ENCODE measurements at places on chromosomes 6 and 20.

- DNase-seq: no peak
These were observed 20.7 kb upstream of the DCDC2 start for GRCh38 chr6:24378473-24379097.

- peak; percentile 73 for DNase-seq
These were observed 13.1 kb downstream of the GABRR1 start for GRCh38 chr6:89204096-89204495.

- DNase-seq: no peak
These were observed 22.7 kb upstream of the CCND3 start for GRCh38 chr6:41964201-41964887.

DNA sequence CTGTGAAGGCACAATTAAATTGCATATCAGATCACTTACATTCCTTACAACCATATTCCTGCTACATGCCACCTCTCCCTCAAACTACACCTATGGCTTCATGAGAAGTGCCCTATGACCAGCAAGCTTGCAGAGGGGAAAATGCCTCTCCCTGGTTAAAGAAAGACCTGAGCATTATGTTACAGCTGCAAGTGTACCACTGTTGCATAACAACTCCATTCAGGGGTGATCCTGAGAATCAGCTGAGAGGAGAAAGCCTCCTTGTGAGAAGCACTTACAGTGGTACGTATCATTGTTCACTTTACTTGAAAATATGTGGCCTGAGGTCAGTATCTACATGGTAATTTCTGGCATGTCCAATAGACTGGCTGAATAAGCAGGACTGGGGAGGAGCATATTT is 20.0 kb downstream of the PDSS2 start:
- DNase-seq: no peak

- no peak for DNase-seq
These were observed 36.0 kb upstream of the CCN6 start for GRCh38 chr6:112017760-112018537.

DNA sequence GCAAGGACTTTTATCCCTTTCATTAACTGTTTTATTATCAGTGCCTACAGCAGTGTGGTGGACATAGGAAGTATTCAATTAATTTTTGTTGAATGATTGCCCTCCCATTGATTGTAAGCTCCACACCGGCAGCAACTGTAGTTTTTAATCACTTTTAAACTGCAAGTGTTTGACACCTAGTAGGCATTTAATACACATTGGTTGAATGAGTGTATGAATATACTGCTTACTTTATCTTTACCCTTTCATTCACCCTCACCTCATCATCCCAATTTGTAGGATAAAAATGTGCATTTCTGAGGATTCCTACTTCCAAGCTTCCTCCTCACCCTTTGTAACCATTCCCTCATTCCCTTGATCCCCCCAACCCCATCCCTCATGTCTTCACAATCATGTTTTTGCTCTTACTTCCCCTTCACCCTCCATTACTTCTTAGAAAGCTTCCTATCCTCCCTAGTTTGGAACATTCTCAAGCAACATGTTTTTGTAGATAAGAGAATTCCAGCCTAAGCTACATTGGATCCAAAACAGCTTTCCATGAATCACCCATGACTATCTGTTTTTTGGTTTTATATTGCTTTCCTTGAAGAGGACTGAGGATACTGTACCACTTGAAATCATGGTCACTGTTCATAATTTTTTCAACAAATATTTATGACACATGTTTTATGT is 955 bp upstream of the SLC26A8 start:
- DNase-seq: no peak

DNA sequence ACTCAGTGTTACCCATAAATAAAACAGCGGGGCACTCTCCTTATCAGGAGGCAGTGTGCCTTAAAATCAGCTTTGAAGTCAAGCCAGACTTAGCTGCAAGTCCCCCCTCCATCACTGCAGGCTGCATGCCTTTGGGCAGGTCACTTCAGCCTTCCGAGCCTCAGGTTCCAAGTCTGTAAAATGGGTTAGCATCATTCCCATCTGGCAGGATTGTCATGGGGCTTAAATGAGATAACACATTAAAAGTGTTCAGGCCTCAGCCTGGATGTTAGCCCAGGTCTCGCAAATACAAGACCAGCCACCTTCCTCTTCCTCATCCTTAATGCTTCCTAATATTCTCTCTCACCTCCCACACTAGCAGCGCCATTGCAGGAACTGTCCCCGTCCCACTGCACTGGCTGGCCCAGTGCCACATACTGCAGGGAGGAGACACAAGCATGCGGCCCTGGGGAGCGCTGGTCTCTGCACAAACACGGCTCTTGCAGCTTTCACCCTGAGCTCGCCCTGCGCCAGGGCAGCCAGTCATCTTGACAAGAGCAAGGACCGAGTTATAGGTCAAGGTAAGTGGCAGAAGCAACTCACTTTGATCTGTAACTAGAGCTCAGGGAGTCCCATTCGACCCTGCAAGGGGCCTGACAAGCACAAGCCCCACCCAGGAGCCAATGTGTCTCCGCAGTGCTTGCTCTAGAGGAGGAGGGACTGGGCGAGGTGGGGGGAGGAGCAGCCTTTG is 564.6 kb upstream of the AGPAT4 start:
- DNase-seq: no peak

DNA sequence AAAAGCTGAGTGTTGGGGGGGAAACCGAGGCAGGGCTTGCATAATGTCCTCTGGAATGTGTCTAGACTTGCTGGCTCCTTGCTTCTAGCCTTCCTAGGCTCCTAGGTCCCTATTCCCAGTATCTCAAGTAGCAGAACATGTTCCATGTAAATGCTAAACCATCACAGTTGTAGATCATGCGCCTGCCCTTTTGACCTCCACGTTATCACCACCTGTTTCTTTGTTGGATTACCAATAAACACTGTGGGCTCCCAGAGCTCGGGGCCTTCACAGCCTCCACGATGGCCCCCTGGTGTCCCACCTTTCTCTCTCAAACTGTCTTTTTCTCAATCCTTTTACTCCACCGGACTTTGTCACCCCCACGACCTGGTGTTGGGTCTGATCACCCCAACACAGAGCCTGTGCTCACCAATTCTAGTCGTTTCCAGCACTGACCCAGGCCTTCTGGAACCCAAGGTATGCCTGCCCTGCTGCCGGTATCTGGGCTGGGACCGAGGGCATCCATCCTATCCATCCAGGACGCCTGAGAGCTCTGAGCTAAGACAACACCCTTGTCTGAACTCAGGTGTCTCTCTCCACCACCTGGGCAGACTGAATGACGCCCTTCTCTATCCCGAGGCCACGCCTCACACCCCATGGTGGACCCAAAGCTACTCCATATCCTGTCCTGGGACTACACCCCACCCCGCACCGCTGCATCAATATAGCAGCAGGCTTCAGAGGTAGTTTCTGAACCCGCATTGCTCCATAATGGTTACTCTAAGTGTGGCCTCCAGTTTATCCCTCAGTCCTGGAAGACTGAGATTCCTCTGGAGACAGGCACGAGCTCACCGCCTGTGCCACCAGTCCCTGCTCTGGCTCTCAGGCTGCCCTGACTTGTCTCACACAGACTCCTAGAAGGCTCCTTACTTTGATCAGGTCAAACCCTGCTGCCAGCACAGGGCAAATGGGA is 9.3 kb upstream of the PRR18 start:
- DNase-seq: no peak

DNA sequence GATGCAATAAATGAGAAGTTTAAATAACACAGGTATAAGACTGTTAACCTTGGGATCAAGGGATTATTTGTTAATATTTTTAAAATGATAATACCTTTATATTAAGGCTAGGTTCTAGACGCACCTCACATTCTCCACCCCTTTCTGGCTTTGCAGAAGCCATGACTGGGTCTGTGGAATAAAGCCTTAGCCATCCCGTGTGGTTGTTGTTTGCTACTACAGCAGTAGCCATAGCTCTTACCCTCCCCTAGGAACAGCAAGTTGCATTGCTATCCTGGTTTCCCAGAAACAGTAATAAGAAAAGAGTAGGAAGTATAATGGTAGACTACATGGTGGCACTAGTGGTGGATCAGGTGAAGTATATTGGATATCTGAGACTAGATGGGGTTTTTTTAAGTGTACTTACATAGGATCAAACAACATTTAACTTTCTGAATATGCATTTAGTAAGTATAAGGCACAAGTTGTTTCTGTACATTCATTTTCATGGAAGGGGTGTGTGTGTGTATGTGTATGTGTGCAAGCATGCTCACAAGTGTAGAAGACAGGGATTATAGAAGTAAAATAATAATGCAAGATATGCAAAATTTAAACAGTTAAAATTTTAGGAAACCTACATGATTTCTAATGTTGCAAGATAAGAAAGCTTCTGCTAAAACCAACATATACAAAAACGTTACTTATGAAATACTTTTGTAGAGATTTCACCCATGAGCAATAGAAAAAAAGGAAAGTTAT is 384.2 kb downstream of the PRKN start:
- DNase-seq: peak; percentile 3

- DNase-seq: no peak
These were observed 62.4 kb downstream of the JAG1 start for GRCh38 chr20:10611357-10611756.

GRCh38 chr20:38915355-38915754 is 10.9 kb upstream of the FAM83D start:
- DNase-seq: no peak

Data from cerebellar cortex (tissue), 1 donor.